ENCODE measurements at places on chromosomes 4 and X.

DNA sequence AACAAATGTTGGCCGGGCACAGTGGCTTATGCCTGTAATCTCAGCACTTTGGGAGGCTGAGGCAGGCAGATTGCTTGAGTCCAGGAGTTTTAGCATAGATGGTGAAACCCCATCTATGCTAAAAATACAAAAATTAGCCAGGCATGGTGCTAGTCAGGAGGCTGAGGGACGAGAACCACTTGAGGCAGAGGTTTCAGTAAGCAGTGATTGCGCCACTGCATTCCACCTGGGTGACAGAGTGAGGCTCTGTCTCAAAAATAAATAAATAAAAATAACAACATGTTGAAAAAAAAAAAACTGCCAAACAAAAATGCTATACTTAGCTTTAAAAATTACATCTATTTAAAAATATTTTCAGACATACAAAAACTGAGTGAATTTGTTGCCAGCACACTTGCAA, 374.2 kb upstream of the SMIM31 start:
- no peak for DNase-seq

GRCh38 chrX:37846934-37847732, at the start of gene DYNLT3:
Gene DYNLT3, minus strand, starts transcription at chrX:37847571. Its CDS starts 61 bp downstream, at chrX:37847510.
- DNase-seq = peak; percentile 96

GRCh38 chr4:182955411-182955810, 38.2 kb upstream of the DCTD start:
- DNase-seq = peak; percentile 10

GRCh38 chrX:129876771-129877305, 29.1 kb upstream of the UTP14A start:
- peak; percentile 96 for DNase-seq

DNA sequence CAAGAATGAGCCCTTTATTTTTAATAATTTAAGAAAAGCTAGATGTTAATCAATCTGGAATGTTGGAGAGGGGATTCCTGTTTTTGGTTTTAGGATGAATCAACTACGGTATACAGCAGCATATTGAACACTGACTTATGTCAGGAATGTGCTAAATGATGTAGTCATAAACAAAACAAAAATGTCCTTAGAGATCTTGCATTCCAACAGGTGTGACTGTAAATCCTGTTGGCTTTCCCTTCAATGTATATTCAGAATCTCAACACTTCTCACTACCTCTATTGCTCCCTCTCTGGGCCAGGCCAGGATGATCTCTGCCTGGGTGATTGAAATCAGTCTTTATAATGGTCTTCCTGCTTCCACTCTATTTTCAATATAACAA, 37.8 kb upstream of the BDH2 start:
- no peak for DNase-seq

- no peak for DNase-seq
Measured at GRCh38 chr4:55020131-55020530, 105.3 kb downstream of the KDR start.

DNA sequence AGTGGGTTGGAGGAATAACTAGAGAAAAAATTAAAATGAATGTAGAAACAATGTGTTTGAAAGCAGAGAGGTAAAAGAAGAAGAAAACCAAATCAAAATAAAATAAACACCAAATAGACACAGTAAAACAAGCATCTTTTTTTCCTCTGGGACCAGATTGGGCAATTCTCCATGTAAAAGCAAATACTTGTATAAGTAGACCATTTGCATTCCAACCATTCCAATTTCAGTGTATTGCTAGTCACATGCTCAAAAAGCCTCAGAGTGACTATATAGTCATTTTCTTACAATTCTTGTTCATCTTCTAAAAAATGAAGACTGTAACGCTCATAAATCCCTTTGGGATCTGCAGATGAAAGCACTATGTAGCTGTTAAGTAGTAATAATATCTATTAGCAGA, 969.5 kb downstream of the PCDH18 start:
- no peak for DNase-seq

GRCh38 chr4:181312066-181312465, 931.1 kb upstream of the TENM3 start:
- no peak for DNase-seq

DNA sequence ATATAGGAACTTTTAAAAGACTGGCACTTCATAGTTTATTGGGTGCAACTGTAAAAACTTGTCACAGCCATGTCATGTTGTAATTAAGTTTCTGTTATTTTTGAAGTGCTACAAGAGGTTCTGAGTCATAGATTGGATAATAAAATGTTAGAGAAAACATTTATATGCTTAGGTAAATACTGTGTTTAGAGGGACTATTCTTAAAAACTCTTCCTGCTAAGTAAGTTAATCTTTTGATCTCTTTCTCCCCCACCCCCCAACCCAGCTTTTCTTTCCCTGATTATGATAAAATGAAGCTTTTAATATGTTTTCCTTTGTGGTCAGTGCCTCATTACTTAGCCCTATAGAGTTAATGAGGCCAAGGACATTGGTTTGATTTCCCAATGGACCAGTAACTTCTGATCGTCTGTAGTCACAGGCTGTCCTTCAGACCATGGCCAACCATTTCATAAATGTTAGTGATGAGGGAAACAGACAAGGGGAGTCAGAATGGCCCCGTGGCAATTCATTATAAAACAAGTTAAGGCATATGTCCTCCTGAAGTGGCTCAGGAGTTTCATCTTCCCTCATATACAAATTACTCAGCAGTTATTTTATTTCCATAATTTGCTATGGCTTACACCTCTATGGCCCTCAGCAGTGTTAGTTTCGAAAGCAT, 3.9 kb upstream of the PDLIM5 start:
- DNase-seq = no peak

DNA sequence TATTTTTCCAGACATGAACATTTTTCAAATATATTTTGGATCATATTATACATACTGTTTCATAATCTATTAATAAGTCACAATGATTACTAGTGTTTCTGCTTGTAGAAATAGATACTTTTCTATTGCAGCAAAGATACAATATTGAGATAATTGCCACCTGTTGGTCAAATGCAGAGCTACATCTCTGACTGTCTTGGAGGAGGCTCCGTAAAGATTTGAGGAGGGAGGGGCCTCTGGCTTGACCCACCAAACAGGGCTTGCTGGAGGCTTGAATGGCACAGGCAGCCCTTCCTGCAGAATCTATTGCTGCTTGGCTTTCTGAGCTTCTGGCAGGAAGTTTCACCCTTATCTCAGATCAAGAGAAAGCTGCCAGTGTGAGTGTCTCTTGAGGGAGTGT, 99.3 kb upstream of the ARMCX2 start:
- DNase-seq = peak; percentile 75

- DNase-seq = peak; percentile 66
Measured at GRCh38 chr4:67198727-67199126, 346.6 kb downstream of the CENPC start.

DNA sequence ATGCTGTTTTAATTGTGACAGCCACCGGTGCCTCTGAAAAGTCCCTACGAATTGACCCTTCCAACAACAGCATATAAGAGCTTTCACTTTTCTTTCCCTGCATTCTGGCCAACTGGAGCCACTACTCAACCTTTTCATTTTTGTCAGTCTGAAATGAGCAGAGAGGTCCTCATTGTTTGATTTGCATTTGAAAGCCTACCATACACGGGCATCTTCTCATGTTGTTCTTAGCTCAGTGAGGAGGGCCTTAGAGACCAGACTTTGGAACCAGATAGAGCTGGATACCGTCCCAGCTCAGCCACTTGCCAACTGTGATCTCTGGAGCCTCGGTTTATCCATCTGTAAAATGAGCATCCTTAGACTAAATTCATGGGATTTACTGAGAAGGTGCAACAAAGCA, 16.9 kb upstream of the TMSB4X start:
- DNase-seq = no peak

DNA sequence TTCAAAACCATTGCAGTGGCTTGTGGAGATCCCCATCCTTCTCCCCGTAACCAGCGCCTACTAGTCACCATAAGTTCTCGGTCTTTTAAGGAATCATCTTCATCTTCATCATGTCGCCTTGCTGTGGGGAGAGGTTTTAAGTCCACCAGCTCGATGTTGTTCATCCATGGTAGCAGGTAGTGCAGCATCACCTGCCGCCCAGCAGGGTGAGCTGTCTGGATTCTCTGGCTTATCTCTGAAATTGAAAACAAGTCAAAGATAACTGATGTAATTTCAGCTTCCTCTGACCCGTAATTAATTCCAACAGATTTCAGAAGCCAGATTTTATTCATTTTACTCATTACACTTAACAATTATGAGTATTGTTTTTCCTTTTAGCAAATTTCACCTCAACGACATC, 67.4 kb downstream of the ZAR1 start:
- DNase-seq = peak; percentile 30

- peak; percentile 51 for DNase-seq
Measured at GRCh38 chr4:128353791-128354190, 66.2 kb upstream of the PGRMC2 start.

GRCh38 chr4:147003956-147004809, 58.5 kb upstream of the TTC29 start:
- DNase-seq = no peak

DNA sequence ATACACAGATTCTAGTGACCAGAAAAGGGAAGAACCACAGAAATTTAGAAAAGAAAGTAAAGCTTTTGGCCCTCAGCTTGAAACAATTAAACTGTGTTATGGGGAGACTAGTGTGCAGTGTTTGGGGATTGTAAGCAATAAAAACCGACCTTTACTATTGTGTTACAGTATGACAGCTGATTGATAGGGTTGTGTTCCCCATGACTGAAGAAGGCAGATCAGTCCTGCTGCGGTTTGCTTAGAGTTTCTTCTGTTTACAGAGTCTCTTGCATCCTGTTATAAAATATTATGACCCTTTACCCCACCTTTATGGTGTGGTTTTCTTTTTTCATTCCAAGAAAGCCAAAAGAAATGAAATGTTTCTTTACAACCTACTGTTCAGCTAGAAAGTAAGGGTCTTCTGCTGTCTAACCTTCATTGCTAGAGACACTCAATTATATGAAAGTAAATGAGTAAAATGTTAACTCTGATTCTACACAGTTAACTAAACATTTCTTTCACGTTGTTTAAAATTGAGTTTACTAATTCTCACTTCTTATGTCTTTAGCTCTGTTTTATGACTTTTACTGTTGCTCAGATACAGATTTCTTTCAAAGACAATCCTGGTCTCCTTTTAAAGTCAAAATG, 18.1 kb downstream of the CHIC1 start:
- no peak for DNase-seq

GRCh38 chr4:90503677-90504076, 376.5 kb downstream of the CCSER1 start:
- peak; percentile 27 for DNase-seq

DNA sequence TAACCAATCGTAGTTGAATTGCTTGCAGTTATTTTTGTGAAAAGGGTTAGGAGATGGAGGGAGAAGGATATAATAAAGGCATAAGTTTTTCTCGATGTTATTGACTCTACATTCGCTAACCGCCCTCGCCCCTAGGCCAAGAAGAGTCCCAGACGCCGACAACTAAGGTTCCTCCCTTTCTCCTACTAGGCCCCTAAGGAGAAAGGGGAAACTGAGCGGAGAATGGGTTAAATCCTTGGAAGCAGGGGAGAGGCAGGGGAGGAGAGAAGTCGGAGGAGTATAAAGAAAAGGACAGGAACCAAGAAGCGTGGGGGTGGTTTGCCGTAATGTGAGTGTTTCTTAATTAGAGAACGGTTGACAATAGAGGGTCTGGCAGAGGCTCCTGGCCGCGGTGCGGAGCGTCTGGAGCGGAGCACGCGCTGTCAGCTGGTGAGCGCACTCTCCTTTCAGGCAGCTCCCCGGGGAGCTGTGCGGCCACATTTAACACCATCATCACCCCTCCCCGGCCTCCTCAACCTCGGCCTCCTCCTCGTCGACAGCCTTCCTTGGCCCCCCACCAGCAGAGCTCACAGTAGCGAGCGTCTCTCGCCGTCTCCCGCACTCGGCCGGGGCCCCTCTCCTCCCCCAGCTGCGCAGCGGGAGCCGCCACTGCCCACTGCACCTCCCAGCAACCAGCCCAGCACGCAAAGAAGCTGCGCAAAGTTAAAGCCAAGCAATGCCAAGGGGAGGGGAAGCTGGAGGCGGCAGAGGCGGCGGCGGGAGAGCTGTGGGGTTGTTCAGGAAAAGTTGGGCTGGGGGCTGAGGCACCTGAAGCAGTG, 5.9 kb downstream of the ATOH1 start:
- no peak for DNase-seq

DNA sequence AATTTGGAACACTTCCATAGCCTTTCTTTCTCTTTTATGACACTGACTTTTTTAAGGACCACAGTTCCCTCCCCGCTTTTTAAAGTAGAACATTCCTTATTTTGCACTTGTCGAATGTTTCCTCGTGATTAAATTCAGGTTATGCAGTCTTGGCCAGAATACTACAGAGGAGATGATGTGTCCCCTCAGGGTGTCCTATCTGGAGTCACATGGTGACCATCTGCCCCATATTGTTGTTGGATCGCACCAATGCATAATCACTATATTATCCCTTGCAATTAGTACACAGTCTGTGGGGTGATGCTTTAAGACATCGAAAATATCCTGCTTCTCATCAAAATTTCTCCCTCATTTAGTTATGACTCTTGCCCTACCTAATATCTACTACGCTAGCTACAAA, 27.4 kb downstream of the WDFY3 start:
- no peak for DNase-seq

DNA sequence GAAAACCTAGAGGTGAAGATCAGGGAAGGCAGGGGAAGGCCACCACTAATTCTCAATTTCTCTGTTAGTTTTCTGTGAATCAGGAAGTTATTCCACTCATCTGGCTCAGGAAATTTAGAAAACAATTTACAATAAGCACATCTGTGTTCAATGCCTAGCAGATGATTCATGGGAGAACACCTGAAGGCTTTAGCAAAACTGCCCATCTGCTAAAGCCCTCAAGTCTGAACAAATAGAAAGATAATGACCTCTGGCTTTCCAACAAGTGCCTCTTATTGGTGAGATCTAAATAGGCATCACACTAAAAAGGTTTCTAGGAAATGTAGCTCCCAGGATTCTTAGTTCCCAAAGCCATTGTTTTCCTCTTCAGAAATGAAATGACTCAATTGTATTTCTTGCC, 122.1 kb upstream of the GNPDA2 start:
- peak; percentile 83 for DNase-seq

- DNase-seq = peak; percentile 70
Measured at GRCh38 chr4:105451346-105451745, 22.5 kb downstream of the PPA2 start.

GRCh38 chr4:6378493-6379445, 93.6 kb downstream of the PPP2R2C start:
- no peak for DNase-seq

- DNase-seq = peak; percentile 82
Measured at GRCh38 chr4:85675076-85676049, 200.4 kb downstream of the ARHGAP24 start.
